ENCODE measurements at places on chromosomes 1 and 21.

DNA sequence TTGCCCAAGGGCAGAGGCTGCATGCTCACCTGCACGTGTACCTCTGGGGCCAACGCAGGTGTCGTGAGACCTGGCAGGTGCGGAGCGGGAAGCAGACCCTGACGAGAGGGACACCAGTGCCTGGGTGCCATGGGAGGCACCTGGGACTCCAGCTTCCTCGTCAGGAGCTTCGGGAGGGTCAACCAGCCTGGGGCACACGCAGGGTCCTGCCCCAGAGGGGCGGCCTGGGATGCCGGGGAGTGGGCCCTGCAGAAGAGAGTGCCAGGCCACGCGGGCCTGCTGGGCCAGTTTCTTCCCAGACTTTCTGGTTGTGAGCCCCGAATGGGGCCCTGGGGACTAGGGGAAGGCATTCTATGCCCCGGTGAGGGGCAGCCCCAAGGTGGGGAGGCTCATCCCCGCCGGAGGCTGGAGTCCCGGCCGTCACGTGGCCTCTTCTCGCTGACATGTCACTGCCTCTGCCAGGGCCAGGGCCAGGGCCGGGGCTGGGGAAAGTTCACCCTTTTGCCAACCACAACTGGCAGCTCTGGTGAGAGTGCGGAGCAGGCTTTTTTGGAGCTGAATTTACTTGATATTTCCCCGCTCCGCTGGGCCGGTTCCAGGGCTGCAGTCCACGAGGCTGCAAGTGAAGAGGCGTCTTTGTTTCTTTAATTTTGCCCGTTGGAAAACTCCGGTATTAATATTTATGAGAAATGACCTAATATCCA, 38.5 kb upstream of the ACTRT2 start:
- DNase-seq = peak; percentile 61

GRCh38 chr1:243507672-243508302, 251.9 kb downstream of the SDCCAG8 start:
- DNase-seq = no peak

- no peak for DNase-seq
Measured at GRCh38 chr21:44085491-44086321, 21.5 kb upstream of the PWP2 start.

- no peak for DNase-seq
Measured at GRCh38 chr1:76227621-76228020, 153.1 kb downstream of the ST6GALNAC3 start.

GRCh38 chr1:97174039-97174704, 452.6 kb downstream of the PTBP2 start:
- DNase-seq = no peak

All from femur (tissue), 1 donor.